ENCODE measurements at places on chromosomes 16 and 17.

- DNase-seq: no peak
Measured at GRCh38 chr17:45763182-45763581, 20.9 kb upstream of the CRHR1 start.

DNA sequence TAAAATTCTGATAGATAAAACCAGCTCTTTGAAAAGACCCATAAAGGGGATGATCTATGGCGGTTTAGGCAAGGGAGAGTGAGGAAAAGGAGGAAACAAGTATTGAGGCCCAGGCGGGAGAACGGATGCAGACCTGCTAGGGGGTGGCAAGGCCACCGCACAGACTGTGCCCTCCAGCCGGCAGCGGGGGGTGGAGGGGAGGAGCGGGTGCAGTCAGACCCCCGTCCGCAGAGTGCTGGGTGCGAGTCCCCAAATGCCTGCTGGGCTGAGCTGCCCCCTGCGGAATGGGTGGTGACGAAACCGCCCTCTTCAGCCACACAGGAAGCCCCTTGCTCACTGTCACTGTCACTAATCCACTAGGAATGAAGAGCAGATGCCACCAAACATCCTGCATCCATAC lies 46.0 kb downstream of the LMF1 start:
- DNase-seq: no peak

GRCh38 chr16:69941251-69942098 lies 9.7 kb upstream of the CLEC18A start:
- DNase-seq: no peak

DNA sequence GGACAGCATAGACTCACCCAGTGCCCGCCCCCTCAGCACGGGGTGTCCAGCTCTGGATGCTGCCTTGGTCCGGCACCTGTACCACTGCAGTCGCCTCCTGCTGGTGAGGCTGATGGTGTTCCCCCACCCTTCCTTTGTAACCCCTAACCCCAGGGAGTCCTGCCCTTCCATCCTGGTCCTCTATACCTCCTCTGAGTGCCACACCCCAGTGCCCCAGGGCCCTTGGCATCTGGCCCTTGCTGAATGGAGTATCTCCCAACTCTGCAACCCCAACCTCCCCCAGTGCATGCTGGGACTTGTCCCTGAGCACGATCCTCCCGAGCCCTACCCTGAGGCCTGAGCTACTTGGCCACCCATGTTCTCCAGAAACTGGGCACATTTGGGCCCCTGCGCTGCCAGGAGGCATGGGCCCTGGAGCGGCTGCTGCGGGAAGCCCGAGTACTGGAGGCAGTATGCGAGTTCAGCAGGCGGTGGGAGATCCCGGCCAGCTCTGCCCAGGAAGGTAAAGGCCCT lies 15.8 kb downstream of the RIPOR1 start:
- no peak for DNase-seq

- DNase-seq: no peak
Measured at GRCh38 chr17:13131225-13131624, 113.4 kb upstream of the ELAC2 start.

DNA sequence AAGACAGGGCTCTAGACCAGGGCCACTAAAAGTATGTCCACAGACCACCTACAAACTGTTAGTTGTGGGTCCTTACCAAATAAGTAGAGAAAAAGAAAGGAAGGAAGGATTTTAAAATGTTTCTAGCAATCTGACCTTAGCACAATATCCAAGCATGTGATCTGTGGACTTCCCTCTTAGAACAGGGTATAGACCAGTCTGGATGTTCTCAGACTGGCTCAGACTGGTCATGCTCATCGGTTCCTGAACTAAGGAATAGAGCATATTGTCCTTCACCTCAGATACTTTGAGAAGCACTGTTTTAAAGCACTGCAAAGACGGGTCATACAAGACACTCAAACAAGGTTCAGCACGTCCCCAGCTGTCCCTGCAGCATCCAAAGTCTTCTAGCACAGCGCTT lies 25.8 kb downstream of the CUEDC1 start:
- DNase-seq: no peak

DNA sequence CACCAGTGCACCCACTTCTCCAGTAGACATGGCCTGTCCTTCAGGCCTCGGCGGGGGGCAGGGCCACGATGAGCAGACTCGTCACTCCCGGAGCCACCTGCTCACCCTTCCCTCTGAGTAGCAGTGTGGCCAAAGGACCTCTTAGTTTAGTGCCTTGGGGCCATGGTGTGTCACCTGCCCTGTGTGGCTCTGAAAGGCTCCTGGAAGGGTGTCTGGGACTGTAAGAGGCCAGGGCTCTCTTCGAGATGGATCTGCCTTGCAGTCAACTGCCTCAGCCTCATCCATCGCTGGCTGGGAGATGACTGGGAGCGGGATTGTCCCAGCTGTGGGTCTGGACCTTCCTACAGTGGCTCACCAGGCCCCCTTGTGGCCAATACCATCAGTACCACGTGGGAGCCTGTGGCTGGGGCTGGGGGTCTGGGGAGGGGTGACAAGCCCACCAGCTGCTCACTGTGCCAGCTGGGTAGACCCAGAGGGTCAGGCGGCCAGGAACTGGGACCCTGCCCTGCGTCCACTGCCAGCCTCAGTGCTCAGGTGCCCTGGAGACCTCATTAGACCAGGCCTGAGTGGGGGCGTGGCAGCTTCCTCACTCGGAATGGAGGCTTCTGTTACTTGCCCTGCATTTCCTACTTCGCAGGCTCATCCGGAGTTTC lies 133.4 kb downstream of the OR1D5 start:
- DNase-seq: peak; percentile 70

DNA sequence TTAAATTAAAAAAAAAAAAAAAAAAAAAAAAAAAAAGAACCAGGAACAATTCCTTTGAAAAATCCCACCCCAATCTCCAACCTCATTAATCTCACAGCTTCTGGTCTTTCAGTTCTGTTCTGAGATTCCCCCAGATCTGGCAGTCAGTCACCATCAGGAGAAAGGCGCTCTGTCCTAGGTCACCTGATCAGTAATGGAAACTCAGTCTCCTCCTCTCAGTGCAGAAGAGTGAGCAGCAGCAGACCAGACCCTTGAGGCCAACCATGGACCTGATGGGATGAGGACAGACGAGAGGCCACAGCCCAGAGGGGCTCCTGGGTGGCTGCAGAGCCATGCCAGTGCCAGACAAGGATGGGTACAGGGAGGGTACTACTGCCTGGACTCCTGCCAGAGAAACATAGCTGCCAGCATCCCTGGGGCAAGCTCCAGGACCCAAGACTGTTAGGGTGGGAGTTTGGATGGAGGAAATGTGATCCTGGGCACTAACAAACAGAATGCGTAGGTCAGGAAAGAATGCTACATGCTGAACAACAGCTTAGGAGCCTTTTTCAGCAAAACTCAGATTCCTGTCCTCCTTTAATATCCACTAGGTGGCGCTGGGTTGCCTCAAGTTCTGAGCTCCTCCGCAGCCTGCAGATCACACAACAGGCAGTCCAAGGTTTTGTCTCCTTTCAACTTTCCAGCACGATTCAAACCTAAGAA lies 28.7 kb downstream of the MPG start:
- peak; percentile 81 for DNase-seq

DNA sequence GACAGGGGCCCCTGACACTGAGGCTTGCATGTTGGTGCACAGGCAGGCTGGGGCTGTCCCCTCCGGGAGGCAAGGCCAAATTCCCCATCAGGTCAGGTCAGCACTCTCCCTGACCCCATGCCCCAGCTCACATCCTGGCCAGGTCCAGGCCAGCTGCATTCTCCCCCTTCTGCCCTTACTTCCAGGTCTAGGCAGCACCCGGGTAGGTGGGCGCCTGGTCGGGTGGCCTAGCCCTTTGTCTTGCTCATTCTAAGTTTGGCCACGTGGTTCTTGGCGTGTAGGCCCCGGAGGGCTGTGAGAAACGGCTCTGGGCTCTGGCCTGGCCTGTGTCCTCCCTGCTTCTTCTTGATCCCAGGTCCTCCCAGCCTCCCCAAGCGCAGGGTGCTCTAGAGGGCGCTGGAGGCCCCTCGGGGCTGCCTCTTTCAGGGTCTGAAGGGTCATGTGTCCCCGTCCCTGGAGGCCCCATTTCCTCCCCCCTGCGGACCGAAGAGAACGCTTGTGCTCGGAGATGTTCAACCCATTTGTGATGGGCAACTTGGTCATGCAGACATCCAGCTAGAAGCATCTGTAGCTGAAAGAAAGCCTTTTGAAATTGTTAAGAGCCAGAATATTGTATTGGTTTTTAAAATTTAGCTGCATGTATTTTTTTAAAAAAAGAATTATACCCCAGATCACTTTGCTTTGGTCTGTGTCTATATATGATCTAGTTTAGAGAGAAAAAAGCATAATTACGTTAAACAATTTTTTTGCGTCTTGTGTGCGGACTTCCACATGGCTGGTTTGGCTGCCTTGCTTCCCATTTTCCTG lies 6.7 kb downstream of the BAHCC1 start:
- DNase-seq: no peak

DNA sequence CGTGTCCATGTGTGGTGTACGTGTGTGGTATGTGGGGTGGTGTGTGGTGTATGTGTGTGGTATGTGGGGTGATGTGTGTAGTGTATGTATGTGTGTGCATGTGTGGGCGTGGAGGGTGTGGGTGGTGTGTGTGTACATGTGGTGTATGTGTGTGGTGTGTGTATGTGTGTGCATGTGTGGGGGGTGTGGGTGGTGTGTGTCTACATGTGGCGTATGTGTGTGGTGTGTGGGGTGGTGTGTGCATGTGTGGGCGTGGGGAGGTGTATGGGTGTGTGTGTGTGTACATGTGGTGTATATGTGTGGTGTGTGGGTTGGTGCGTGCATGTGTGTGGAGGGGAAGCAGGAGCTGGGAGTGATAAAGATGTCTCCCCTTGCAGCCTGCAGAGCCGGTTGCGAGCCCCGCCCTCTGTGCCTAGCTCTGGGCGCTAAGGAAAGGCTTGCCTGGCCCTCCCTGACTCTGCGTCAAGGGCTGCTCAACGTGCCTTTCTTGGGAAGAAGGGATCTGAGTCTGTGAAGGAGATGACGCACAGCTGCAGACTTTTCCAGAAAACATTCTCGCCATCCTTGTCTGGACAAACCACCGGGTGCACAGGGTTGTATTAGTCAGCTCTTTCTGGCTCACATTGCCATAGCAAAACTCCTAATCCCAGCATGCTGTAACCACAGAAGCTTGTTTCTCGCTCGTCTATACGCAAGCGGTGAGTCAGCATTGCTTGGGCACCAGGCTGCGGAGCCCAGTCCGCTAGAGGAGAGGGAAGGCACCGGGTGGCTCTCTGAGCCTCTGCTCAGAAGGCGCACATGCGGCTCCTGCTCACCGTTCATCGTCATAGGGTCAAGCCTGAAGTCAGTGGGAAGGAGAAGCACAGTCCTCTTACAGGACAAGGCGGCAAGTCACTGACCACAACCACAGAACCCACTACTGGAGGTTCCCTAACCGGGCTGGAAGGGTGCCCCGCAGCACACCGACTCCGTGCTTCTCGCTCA lies 2.0 kb upstream of the CD300H start:
- DNase-seq: no peak

- DNase-seq: peak; percentile 66
Measured at GRCh38 chr16:57041182-57042156, 50.9 kb upstream of the CPNE2 start.

DNA sequence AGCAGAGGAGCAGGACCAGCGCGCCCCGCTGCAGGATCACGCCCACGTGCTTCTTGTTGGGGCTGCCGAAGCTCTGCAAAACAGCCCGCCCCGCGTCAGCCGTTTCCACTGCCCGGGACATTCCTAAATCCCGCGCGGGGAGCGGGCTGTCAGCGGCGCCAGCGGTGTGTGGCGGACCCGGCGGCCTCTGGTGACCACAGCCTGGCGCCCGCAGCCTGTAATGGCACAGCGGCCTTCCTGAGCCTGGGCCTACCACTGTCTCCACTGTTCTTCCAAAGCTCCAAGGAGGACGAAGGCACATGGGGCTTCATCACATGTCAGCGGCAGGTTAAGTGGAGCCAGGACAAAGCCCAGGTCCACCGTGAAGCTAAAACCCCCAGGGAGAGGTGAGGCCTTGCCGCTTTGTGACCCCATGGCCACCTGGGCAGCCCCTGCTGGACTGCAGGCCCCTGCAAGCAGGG lies 2.5 kb downstream of the SLC47A2 start:
- no peak for DNase-seq

DNA sequence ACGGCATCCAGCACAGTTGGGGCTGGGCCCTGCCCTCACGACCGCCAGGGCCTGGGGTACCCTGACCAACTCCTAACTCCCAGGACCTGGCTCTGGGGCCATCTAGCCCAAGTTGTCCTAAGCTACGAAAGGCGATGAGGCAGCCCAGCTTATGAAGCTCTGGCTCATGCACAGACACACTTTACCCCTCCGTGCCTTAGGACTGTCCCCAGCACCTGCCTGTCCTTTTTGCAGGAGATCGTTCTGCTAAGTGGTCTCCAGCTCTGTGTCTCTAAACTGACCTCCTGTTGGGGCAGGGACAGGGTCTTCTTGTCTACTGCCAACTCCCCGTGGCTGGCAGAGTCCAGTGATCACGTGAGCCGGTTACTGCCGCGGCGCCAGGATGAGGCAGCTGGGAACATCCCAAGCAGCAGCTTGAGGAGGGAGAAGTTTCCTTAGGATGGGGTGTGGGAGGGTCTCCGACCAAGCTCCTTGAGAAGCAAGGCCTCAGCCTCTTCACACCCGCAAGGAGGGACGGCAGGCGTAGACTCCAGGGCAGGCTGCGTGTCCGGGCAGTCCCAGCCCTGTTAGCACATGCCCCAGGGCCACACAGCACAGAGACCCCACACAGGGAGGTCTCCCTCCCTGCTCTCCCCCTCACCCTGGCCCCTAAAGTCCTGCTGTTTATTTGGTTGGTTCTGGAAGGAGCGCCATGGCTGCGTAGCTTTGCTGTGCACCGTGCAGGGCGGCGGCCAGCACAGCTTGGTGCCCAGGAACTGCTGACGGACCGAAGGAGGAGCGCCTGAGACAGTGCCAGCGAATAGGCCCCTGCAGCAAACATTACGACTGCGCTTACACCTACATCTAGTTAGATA lies 16.4 kb upstream of the METRNL start:
- DNase-seq: no peak

DNA sequence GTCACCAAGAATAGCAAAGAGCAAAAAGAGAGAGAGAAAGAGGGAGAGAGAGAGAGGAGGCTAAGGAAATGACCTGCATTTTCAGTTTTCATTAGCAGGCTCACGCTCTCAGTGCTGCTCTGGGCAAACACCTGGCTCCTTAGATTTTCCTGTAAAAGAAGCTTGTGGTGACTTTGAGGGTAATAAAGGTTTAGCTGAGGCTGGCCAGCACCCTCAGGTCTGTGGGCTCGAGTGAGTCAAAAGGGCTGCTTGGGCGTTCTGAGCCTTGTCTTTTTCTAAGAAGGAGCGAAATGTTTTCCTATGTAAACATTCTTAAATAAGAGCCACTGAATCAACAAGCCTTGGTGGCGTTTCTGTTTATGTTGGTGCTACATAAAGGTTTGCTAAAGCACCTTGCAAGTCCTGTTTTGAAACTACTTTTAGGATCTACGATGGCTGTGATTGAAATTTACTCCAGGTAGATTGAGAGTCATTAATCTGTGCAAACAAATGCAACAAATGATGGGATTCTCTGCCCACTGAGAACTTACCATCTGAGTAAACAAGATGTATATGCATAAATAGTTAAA lies 38.8 kb downstream of the SHISA6 start:
- DNase-seq: no peak

DNA sequence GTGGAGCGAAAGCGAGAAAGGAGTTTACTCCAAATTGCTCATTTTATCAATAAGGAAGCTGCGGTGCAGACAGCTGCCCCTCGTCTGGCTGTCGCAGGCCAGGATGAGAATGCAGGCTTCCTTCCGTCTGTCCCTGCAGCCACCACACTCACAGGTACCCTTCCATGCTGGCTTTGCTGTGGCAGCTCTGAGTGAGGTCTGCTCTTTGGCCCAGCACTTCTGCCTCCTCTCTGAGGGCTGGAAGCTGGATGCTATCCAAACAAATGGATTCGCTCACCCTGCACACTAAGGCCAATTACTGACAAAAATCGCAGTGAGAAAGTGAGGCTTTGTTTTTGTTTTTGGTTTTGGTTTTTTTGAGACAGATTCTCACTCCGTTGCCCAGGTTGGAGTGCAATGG lies 7.0 kb downstream of the ARMC7 start:
- no peak for DNase-seq

- DNase-seq: peak; percentile 33
Measured at GRCh38 chr17:60102632-60103096, 23.9 kb upstream of the HEATR6 start.

Measured in GM13977 (cell line).